ENCODE measurements at places on chromosomes 2 and 18.

GRCh38 chr18:78271790-78272189 lies 707.8 kb upstream of the SALL3 start:
- no peak for DNase-seq

DNA sequence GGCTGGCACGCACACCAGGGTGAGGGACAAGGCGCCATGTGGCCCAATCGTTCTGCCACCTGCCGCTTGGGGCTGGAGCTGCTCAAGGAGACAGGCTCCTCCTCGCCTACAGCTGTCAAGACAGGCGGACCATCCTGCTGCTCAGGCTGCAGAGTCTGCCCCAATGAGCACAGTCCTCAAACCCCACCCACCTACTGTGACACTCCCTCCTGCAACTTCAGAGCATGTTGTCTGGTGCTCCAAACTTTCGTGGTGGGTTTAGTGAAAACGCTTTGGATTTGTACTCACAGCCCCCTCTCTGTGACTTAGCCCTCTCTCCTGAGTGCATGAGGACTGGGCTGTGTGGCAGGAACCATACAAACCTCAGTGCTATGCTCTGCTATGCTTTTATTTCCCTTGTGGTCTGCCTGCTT lies 23.2 kb upstream of the SLC35F6 start:
- DNase-seq: no peak

DNA sequence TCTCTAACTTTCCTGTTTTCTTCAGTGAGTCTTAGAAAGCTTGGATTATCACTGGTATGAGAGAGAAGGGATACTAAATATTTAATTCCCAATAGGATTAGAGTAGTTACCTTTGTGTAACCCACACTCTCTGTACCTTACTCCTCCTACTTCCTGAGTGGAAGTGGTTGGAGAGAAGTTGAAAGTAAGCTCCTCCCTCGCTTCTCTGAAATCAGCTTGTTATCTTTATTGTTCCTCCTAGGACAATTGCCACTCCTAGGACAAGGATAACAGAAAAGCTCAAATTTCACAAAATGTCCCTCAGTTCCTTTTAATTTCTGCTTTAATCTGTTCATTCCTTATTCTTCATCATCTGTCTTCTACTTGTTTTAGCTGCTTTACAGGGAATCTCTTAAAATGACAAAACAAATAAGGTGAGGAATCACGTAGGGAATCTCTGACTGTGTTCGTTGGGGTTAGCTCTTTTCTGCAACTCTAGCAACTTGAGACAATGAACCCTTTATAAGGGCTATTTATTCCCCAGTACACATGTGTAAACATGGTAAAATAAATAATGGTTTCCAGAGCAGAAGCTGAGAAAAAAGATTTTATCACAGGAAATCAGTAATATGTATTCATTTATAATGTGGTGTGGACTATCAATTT lies 8.6 kb downstream of the ITPRID2 start:
- no peak for DNase-seq

DNA sequence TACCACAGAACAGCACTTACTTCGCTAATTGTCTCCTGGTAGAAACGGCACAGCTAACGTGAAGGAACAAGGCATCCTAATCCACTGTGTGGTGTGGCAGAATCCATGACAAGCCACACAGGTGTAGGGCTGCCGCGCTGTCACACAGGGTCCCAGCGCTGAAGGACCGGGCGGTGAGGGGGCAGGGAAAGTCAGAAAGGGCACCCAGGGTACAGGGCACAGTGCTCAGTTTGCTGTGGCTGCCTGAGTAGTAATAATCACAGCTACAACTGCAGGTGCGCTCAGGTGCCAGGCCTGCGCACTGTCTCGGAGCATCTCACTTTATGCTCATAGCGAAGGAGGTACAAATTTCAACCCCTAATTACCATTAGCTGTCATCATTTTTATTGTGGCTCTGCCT lies 55.2 kb upstream of the CAB39 start:
- DNase-seq: no peak

- no peak for DNase-seq
These were observed 48.8 kb downstream of the STK39 start for GRCh38 chr2:168198476-168199207.
